ENCODE measurements at places on chromosomes 4 and X.

DNA sequence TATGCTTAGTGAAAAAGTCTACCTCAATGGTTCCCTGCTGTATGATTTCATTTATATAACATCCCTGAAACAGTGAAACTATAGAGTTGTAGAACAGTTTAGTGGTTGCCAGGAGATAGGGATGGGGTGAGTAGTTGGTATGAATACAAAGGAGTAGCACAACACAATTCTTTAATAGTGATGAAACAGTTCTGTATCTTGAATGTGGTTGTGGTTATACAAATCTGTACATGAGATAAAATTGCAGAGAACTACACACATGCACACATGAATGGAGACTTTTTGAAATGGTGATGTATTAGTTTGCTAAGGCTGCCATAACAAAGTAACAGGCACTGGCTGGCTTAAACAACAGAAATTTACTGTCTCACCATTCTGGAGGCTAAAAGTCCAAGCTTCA lies 677.1 kb downstream of the ADGRL3 start:
- no peak for DNase-seq

DNA sequence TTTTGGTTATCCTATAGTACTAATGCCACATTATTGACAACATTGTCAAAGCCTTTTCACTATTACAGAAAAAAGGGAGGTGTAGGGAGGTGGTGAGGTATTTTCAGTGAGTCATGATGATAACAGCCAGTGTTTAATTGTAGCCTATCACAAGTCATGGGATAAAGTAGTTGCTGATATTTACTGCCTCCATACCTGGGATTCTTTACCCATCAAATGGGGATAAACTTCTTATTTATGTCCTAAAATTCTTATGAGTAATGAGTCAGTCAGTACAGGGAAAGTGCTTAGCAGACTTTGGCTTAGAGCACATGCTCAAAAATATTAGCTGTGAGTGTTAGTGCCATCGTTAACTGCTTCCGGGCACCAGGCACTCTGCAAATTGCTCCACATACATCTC lies 25.7 kb downstream of the ADGRG2 start:
- no peak for DNase-seq

DNA sequence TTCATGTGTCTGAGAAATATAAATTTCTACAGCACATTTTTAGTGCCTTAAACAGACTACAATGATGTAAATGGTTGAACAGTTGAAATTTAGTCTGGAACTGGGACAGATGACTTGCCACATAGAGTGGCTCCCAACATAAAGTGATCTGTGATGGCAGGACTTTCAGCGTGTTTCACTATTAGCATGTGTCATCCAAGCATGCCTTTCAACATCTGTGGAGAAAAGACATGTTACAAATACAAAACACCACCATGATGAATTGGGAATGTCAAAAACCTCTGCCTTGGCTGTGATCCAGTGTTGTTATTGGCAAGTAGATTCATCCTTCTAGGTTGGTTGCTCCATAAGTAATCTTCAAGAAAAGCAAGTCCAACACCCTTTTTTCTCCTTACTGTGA lies 348.7 kb downstream of the MAPK10 start:
- no peak for DNase-seq

DNA sequence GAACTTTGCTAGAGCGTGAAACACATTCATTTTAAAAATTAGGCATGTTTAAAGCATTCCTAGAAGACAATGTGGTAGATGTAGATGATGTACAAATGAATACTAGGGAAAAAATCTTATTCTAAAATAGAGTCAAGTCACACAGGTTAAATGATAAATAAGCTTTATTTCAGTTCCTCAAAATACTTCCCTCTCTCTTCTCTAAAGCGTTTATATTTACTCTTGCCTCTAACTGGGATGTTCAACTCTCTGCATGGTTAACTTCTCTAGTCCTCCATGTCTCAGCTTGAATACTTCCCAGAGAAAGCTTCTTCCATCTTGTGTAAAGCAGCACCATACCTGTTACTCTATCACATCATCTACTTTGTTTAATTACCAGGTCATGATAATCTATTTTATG lies 30.9 kb upstream of the GLRA3 start:
- DNase-seq = no peak

DNA sequence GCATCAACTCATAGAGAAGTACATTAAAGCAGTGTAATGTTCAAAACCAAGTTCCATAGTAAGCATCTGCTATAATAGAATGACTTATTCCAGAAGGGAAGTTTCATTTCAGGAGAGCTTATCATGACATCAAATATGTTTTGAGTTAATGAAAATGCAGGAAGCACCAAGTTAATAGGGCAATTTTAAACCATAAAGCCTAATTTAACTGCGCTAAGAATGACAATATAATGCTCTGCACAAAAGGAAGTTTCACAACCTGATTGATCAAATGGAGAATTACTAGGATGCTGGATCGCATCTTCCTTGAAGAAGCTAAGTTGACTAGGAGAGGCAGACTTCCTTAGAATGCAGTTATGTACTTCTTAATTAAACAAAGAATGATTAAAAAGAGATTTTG lies 416.9 kb upstream of the MAGEB2 start:
- no peak for DNase-seq

DNA sequence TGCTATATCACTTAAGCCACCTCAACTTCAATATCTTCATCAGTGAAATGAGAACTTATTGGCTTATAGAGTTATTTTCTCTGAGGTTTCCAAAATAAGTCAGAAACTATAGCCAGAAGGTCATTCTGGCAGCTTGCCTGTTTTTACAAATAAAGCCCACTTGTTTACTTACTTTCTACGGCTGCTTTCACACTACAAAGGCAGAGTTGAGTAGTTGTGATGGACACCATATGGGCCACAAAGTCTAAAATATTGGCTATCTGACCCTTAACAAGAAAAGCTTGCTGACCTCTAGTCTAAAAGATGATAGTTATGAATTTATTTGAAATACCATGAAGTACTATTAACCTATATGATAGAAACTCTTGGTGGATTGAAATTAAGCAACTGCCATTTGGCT lies 67.3 kb upstream of the ATOH1 start:
- no peak for DNase-seq

DNA sequence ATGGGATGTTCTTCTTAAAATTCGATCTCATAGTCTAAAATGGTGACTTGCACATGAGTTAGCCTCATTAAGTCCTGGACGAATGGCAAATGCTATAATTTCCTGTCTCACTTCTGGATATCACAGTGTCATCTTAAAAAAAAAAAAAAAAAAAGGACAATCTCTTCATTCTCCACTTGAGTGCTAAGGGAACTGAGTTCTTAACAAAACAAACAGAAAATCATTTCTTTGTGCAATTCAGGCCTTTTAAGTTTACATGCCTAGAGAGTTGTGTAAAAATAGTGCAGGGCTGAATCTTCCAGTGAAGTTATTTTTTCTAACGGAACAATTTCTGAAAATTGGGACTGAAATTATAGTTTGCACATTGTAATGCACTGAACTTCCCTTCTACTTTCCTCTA lies 122.8 kb upstream of the FAT1 start:
- no peak for DNase-seq
